Upper lobe of right lung (tissue), 1 donor: ENCODE measurements at places on chromosomes 12 and 14. TPM values are rescaled to one million over a fixed set of nuclear protein-coding genes. Genes with fewer than 3 reads are reported as not detected.

- DNase-seq = no peak
- H3K27me3 ChIP-seq = peaks cover 4% of the 10 kb centered on the region
- H3K4me3 ChIP-seq = no peak overlapping the region
- no peak overlapping the region for H3K27ac ChIP-seq
- no peaks in the 10 kb centered on the region for H3K36me3 ChIP-seq
Observed at GRCh38 chr14:74395094-74395493, 30.9 kb downstream of the SYNDIG1L start.

- H3K27me3 ChIP-seq = no peaks in the 10 kb centered on the region
- H3K27ac ChIP-seq = no peak overlapping the region
- H3K36me3 ChIP-seq = no peaks in the 10 kb centered on the region
- no peak for DNase-seq
Observed at GRCh38 chr12:63981343-63981742, 136.8 kb downstream of the SRGAP1 start.

- no peaks in the 10 kb centered on the region for H3K36me3 ChIP-seq
- H3K4me1 ChIP-seq = peaks cover 3% of the 10 kb centered on the region
- no peak overlapping the region for H3K4me3 ChIP-seq
Observed at GRCh38 chr12:5783289-5783920, 161.7 kb downstream of the ANO2 start.

DNA sequence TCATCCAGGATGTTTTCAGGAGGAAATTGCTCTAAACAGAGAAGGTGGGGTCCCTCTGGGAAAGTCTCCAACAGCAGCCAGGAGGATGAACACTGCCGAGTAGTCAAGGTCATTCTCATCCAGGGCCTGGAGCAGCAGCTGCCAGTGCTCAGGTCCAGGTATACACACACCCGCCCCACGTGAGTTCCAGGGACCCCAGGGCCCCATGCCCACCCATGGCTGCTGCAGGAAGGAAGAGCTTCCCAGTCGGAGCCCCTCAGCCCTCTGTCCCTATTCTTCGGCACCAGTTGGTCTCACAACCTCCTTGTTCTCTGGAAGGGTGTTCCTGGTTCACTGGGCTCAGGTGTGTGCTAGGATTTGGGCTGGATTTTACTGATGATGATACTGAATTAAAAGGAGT is 72.7 kb downstream of the ACTN1 start:
- no peak overlapping the region for H3K27ac ChIP-seq
- no peaks in the 10 kb centered on the region for H3K27me3 ChIP-seq
- no peak for DNase-seq
- no peak overlapping the region for H3K4me3 ChIP-seq
- H3K36me3 ChIP-seq = peaks cover 81% of the 10 kb centered on the region

DNA sequence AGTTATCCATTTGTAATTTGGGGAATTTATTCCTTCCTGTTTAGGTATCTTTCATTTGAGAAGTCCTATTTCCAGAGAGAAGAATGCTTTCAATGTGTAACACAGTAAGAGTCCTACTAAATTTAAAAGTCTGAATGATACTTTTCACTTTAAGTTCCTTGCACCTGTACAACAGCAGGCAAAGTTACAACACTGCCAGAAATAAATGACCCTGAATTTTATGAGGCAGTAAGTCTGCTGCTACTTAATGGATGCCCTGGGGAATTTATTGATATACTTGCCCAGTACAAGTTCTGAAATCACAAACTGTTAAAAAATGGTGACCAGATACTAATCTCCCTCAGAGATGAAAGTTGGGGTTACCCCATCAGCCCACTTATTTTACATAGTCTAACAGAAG is 53.1 kb downstream of the NTS start:
- no peaks in the 10 kb centered on the region for H3K4me1 ChIP-seq
- H3K4me3 ChIP-seq = no peak overlapping the region
- no peaks in the 10 kb centered on the region for H3K36me3 ChIP-seq
- no peak for DNase-seq
- no peaks in the 10 kb centered on the region for H3K27me3 ChIP-seq

DNA sequence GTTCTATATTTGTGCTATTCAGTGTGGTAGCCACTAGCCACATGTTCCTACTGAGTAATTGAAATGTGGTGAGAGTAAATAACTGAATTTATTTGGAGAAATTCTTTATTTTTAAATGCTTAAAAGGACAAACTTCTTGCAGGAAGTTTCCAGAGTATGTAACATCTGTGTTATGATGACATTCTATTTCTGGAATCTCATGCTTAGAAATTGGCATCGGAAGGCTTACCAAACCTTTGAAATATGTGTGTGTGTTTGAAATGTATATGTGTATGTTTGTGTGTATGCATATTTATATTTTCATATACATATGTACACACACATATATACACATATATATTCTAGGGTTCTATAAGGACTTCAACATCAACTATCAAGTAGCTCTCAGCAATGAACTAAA is 12.4 kb upstream of the WSCD2 start:
- H3K27ac ChIP-seq = no peak overlapping the region
- DNase-seq = no peak
- H3K27me3 ChIP-seq = peaks cover 6% of the 10 kb centered on the region
- no peaks in the 10 kb centered on the region for H3K4me1 ChIP-seq
- no peaks in the 10 kb centered on the region for H3K36me3 ChIP-seq

DNA sequence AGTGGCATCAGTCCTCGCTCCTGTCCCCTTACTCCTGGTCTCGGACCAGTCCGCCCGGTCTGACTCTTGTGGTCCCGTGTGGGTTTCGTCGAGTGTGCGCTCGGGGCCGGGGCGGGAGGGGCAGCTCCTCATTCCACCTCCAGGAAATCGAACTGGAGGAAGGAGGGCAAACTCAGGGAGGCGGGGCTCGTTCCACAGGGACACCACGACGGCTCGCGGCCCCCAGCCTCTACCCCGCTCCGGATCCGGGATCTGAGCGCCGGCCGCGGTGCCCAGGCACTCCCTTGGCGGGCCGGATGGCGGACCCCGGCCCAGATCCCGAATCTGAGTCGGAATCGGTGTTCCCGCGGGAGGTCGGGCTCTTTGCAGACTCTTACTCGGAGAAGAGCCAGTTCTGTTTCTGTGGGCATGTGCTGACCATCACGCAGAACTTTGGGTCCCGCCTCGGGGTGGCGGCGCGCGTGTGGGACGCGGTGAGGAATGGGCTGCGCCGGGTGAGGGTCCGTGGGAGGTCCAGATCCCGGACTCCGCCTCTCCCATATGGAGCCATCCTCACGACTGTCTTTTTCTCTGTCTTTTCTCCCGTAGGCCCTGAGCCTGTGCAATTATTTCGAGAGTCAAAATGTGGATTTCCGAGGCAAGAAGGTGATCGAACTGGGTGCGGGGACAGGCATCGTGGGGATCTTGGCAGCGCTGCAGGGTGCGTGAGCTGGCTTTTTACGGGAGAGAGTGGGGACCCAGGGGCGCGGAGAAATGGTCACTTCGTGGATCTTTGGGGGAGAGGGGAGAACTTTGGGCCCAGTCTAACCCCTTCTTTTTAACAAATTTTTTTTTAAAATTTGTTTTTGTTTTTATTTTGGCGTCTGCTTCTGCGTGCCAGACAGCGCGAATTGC is at the start of gene EEF1AKMT3:
Gene EEF1AKMT3, plus strand, starts transcription at position 186 of the 894 bp plus-strand sequence. Its CDS starts 111 bp downstream, at position 297.
- peak; percentile 85 for DNase-seq
- H3K36me3 ChIP-seq = peaks cover 24% of the 10 kb centered on the region
- peaks cover 18% of the 10 kb centered on the region for H3K4me1 ChIP-seq
- no peaks in the 10 kb centered on the region for H3K27me3 ChIP-seq

GRCh38 chr12:128817111-128818015 is 6.4 kb downstream of the SLC15A4 start:
- no peak overlapping the region for H3K27ac ChIP-seq
- H3K4me3 ChIP-seq = no peak overlapping the region
- peaks cover 49% of the 10 kb centered on the region for H3K4me1 ChIP-seq
- no peak for DNase-seq
- H3K27me3 ChIP-seq = no peaks in the 10 kb centered on the region

DNA sequence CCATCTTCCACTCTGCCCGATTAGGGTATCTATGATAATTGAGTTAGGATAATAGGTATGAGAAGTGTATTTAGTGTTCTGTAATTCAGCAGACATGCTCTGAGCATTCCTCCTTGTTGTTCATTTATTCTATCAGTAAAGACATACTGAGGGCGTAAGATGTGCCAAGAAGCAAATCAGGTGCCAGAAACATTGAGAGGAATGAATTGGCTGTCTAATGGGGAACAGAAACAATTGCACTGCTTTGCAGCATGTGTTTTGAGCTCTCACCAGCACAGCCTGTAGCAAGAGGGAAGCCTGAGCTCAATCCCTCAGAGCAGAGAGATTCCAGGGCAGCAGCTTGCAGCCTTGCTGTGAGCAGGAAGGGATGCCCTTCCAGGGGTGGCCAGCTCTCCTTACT is 589.3 kb downstream of the BCL11B start:
- H3K36me3 ChIP-seq = no peaks in the 10 kb centered on the region
- no peak for DNase-seq
- H3K4me1 ChIP-seq = no peaks in the 10 kb centered on the region
- H3K27ac ChIP-seq = no peak overlapping the region
- no peak overlapping the region for H3K4me3 ChIP-seq
- H3K27me3 ChIP-seq = no peaks in the 10 kb centered on the region

The PEBP1 gene
- 223 TPM for total RNA-seq

The RDH12 gene
- total RNA-seq = 0.20 TPM

The PLEKHG7 gene
- total RNA-seq = not detected

The NINJ2 gene
- total RNA-seq = 23.4 TPM

The KRT72 gene
- not detected for total RNA-seq

The FGF6 gene
- total RNA-seq = not detected

The CACNA1C gene
- total RNA-seq = 15.6 TPM
